ENCODE measurements at places on chromosomes 16 and 17.
A peak's percentile ranks its signal among the peaks of the same experiment; 100 is the strongest.

DNA sequence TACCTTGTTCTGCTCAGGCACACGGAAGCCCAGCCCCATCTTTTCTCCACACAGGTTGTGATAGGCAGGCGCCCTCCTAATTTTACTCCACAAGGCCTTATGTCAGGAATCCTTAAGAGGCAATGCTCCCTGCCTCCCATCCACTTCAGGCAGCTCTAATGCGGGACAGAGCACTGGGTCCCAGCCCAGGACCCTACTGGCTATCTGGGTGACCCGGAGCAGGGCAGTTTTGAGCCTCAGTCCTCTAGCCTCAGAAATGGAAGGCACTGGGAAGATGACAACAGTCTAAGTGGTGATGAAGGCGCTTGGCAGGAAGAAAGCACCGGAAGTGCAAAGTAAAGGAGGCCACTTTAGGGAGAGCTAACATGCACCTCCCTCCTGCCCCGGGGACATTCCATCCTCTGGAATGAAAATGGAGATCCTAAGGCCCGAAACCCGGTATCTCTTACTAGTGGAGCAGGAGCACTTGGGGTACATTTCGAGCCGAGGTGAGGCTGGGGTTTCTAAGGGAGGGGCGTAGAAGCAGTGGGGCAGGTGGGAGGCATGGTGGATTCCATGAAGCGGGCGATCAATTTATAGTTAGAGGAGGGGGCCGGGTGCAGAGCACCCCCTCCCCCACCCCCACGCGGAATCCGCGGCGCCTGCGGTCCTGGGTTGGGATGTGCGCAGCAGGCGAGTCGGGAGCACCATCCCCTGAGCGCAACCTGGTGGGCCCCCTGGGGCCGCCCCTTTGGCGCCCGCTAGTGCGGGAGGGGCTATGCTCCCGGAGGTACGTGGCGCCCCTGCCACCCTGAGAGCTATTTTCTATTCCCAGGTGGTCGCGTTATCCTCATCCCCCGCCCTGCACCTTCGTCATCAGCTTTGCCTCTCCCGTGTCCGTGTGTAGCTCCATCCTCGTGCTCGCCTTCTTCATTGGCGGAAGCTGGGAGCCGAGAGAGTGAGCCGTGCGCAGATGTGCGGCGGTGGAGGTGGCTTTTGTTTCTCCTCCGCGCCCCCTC lies 4.9 kb downstream of the MT1F start:
- DNase-seq = no peak

- peak; percentile 34 for DNase-seq
Observed at GRCh38 chr16:83248735-83249463, 558.9 kb upstream of the HSBP1 start.

- DNase-seq = peak; percentile 66
Observed at GRCh38 chr17:77316191-77316641, 175.4 kb downstream of the SEC14L1 start.

GRCh38 chr16:61892531-61892930 lies 143.7 kb downstream of the CDH8 start:
- DNase-seq = no peak

- no peak for DNase-seq
Observed at GRCh38 chr16:330741-331140, 21.8 kb downstream of the AXIN1 start.
